ENCODE measurements at places on chromosomes 11 and 22.

DNA sequence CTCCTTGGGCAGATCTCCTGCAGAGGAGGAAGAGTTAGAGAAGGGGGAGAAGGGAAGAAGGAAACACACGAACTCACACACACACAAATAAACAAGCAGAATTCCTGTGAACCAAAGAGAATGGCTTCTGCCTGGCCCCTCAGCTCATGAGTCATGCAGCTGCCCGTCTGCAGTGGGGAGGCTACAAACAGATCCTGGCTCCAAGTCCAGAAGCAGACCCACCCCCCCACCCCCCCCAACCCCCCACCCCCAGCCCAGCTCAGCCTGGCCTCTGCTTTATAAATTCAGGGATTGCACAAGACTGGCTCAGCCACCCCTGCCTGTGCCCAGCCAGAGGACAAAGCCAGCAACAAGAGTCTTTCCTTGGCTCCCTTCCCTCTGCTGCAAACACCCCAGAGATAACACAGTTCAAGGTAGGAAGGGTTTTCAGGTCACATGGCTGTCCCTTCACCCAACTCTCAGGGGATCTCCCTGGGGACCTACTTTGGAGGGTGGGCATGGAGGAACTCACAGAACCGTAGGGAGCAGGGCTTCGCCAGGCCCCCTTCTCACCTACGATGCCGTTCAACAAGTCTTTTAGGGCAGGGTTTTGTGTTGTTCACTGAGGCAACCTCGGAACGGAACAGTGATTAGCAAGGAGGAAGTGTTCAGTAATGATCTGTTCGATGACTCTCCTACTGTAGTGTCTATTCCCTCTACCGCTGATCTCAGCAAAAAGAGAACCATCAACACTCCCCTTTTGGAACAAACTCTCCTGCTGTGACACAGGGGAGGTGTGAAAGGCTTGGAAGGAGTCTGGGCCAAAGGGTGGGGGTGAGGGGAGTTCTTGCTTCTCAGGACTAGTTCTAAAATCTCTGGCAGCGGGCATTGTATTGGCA, 35.5 kb downstream of the RPL27A start:
- DNase-seq = no peak

DNA sequence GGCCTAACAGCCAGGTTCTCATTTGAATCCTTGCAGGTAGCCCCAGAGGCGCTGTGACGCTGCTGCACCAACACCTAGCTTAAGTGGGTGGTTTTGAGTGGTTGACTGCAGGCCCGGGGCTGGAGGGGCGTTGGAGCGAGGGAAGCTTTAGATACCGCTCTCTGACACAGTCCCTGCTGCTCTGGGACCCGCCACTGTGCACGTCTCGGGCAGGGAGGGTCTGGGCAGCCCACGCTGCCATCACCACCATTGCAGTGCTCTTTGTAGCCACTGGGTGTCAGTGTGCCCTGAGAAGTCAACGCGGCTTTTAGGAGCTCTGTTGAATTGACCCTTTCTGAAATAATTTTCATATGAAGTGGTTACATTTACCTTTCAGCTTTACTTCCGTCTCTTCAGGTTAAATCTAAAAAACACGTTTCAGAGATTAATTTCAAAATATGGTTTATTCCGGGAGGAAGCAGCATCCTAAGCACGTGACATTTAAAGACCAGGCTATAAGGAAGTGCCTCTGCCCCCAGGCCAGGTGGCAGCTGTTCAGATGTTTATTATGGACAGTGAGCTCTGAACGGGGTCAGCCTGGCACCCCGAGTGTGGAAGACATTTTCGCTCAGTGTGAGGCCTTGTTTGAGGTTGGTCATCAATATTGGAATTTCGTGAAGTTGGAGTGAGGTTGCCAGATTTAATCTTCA, 30.9 kb upstream of the PARVB start:
- peak; percentile 11 for DNase-seq

DNA sequence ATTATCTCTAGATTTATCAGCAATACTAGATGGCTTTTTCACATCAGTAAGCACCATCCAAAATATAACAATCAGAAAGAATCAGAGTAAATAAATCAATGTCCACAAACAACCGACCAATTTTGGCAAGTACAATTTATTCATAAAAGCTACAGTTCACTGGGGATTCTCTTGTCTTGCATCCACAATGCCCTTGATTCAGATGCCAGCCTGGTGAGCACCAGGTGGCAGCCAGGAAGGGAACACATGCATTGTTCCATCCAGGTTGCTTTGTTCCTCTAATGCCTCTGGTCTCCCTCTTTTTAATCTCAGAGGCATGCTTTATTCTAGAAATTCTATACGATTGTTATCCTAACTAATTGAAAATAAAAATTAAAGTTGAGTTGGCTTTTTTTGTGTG, 242.1 kb upstream of the KIRREL3 start:
- DNase-seq = no peak

- DNase-seq = peak; percentile 59
These were observed 25.5 kb upstream of the GRK2 start for GRCh38 chr11:67240576-67241389.

GRCh38 chr11:91160661-91161060, 937.8 kb upstream of the CHORDC1 start:
- no peak for DNase-seq

DNA sequence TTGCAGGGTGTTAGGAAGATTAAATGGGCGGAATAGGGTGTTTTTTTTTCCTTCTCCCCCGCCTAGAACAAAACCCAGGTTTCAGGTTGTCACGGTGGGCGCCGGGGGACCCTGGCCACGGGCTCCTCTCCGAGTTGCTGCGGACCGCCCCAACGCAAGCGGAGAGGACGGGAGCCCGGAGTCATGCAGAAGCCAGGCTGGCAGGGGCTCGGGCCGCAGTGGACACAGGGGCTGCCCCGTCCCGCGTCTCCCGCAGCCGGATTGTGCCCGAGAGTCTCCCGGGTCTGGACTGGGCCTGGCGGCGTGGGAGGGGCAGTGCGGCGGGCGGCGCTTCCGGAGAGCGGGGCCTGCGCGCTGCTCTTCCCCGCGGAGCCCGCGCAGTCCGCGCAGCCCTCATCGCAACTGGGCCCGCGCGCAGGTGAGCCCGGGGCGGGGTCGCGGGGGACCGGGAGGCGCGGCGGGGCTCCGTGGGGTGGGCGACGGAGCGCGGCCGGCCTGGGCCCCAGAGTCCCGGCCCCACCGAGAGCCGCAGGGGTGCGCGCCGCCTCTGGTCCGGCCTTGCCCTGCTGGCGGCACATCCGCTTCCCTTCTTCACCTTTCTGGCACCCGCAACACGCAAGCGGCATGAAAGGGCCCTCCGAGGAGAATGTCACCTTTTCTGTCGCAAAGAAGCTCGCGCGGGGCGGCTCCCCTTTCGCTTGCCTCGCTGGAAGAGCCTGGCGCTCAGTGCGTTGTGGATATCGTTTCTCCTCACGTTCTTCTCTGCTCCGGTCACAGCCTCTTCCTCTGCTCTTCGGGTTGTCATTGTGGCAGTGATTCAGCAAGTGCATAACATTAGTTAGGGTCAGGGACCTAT, at the start of gene TIRAP:
TSS of gene TIRAP (plus strand) at position 358 of the 856 bp plus-strand sequence. CDS start 7,802 bp downstream, outside the sequence.
- no peak for DNase-seq

DNA sequence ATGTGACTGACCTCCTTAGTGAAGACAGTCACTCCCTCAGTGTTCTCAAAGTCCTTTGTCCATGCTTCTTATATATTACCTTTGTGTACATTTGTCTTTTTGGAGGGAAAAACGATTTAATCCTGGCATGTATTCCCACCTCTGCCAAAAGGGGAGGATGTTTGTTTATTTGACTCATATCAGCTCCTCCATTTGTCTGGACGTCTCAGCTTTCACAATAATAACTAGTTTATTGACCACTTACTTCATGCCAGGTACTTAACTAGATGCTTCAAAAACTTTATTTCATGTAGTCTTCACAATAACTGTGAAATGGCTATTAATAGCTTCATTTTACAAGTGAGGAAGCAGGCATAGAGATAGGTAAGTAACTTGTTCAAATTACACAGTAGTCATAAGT, 5.3 kb downstream of the TBCEL start:
- no peak for DNase-seq

- DNase-seq = no peak
These were observed 385.9 kb downstream of the INSC start for GRCh38 chr11:15500643-15501042.

GRCh38 chr11:78685156-78685555, 110.5 kb upstream of the NARS2 start:
- no peak for DNase-seq

GRCh38 chr22:40237241-40237640, 59.5 kb downstream of the TNRC6B start:
- no peak for DNase-seq

DNA sequence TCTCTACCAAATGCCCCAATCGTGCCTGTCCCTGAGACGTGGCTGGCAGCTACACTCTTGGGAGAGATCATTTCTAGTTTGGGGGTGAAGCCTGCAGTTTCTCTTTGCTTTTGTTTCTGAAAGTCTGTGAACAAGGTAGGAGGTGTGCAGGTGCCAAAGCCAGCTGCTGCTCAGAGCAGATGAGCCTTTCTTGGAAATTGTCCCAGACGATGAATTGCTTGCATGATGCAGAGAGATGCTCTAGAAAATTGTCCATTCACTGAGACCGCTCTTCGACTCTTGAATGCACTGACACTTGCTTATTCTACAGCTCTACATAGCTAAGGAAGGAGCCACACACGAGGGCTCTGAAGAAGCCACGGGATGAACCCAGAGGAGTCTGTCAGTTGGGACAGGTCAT, 225.6 kb upstream of the E2F8 start:
- DNase-seq = no peak

GRCh38 chr11:17542249-17542648, 2.0 kb downstream of the USH1C start:
- DNase-seq = no peak

DNA sequence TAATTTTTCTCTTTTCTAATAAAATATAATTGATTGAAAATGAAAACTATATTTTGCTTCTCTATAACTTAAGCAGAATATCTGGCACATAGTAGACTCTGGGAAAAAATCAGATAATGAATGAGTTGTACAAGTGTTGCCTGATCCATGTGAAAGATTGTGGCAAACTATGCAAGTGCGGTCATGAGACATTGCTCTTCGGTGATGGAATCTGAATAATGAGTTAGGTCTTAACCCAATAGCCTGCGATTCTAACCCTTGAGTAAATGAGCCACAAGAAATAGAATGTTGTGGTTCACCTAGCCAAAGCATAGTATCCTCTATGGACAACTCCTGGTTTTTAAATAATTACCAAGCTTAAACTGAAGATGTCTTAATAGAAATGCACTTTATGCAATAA, 333.7 kb upstream of the LUZP2 start:
- DNase-seq = no peak

- DNase-seq = no peak
These were observed 49.1 kb downstream of the BBOX1 start for GRCh38 chr11:27089746-27090145.

GRCh38 chr11:113728814-113729213, 22.7 kb upstream of the TMPRSS5 start:
- DNase-seq = no peak

DNA sequence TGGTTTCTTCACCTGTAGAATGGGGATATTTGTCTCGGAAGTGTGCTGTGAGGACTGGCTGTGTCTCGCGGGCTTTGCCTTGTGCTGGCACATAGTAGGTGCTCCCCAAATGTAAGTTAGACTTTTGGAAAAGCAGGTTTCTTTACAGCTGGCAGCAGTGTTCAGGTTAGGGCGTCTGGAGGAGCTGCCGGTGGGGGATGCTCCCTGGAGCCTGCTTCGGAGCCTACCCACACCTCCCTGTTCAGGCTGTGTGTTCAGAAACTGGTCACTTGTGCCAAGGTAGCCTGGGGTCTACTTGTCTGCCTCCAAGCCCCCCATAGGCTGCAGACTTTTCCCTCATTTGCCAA, 60.0 kb downstream of the OTOG start:
- no peak for DNase-seq

DNA sequence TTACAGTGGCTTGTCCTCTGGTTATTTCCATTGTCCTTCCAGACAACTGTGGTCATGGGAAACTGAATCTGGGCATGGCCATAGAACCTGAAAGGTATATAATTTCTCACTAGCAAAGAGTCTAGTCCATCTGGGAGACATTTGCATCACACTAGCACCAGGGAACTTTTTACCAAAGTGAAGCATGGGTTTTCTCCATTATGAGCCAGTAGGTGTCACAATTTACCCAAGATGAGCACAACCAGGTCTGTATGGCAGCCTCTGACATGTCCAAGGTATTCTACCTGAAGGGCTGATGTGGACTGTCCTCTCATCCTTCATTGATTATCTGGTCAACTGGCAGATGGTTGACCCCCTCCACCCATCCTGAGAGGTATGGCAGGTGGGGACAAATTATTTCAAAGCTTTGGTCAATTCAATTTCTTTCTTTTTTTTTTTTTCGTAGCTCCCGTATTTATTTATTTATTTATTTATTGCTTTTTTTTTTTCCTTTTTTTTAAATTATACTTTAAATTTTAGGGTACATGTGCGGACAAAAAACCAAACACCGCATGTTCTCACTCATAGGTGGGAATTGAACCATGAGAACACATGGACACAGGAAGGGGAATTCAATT, 425.9 kb downstream of the TMEM135 start:
- DNase-seq = no peak

- no peak for DNase-seq
These were observed 660.5 kb downstream of the NTM start for GRCh38 chr11:132030896-132031295.

GRCh38 chr11:128897826-128898225, 6.7 kb downstream of the KCNJ5 start:
- DNase-seq = no peak

DNA sequence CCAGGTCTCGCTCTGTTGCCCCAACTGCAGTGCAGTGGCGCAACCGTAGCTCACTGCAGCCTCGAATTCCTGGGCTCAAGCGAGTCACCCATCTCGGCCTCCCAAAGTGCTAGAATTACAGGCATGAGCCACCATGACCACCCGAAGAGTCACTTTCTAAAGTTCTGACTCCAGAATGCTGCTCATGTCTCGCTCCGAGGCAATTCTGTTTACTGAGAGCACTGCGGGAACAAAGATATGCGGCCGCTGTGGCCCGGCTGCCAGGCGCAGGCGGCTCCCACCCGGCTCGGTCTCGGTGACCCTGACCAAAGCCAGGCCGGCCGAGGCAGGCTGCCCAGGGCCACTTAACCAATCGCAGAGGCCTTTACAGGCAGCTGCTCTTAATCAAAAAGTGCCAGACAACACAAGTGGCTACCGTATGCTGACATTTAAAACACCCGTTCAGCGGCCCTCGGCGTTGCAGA, 78.7 kb downstream of the PHF21B start:
- DNase-seq = no peak

GRCh38 chr11:105670811-105671210, 60.9 kb downstream of the GRIA4 start:
- no peak for DNase-seq

- DNase-seq = no peak
These were observed 17.8 kb downstream of the POU2AF1 start for GRCh38 chr11:111361052-111361801.

DNA sequence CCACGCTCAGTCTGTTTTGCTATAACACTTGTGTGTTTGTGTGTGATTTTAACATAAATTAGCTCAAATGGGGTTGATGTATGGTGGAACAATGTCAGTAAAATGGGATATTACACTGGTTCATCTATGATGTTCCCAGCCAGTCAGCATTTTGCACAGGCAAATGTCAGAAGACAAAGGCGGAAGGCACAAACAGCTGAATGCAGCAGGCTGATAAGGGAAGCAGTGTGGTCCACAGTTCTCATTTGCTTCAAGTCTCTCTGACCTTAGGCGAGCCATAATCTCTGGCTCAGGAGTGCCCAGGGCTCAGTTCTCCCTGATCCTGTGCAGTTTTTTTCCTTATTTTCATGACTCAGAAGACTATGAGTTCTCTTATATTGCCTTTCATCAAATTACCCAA, 102.7 kb downstream of the FAR1 start:
- no peak for DNase-seq

- no peak for DNase-seq
These were observed 44.5 kb downstream of the RAB6A start for GRCh38 chr11:73716153-73717056.
